ENCODE measurements at places on chromosomes 5 and 9.

- no peak for DNase-seq
These were observed 1133.1 kb upstream of the ACO1 start for GRCh38 chr9:31251386-31251785.

DNA sequence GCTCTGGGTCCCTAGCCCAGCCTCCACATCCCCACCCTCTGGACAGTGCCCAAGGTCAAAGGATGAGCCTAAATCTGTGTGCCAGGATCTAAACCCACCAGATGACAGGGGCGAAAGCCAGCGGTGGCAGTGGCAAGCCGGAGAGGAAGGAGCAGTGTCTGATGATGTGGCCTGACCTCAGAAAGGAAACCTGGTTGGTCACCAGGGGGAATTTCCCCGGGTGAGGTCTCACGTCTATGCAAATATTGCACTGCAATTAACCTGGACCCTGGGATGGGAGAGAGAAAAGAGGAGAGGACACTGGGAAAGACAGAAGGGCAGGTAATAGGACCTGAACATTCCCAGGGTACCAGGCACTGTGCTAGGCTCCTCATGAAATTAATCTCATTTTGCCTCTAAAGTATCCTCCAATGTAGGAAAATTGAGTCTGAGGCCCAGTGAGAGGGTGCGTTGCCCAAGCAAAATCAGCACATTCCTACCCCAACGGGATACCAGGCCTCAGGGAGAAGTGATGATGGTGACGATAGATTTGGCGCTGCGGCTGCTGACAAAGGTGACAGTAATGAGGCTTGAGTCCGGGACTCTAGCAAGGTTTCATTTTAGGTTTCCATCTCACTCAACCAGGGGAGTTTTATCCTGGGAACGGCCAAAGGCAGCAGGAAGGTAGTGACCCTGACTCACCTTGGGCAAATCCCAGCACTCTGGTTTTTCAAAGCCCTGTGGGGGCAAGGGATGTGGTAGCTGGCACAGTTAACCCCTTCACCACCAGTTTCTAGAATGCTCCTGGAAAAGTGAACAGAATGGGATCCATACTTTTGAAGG is 13.4 kb upstream of the TNIP1 start:
- no peak for DNase-seq

DNA sequence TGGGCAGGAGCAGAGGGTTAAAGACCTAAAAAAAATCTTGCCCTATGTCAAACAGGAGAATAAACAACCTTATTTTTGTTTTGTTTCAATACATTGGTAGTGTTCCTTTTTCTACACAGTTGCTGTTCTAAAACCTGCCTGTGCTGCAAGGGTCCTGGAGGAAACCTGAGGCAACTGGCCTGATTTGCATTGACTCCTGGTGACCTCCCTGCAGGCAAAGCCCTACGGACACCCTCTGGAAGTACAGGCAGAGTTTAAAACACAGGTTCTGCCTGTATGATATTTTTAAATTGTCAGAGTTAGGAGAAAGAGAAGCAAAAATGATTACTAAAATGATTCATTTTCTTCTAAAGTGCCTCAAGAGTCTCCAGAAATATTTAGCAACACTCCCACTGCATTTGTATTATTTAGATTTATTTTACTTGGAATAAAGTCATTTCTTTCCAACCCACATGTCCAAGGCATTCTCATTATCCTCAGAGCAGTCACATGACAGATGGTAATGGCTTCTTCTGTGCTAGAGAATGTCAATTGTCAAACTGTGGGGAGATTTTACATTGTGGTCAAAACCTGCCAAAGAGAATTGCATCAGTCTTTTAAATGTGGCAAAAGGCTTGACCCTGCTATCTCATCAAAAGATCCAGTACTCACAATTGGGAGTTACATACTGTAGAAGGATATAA is 559.6 kb downstream of the CETN3 start:
- no peak for DNase-seq

DNA sequence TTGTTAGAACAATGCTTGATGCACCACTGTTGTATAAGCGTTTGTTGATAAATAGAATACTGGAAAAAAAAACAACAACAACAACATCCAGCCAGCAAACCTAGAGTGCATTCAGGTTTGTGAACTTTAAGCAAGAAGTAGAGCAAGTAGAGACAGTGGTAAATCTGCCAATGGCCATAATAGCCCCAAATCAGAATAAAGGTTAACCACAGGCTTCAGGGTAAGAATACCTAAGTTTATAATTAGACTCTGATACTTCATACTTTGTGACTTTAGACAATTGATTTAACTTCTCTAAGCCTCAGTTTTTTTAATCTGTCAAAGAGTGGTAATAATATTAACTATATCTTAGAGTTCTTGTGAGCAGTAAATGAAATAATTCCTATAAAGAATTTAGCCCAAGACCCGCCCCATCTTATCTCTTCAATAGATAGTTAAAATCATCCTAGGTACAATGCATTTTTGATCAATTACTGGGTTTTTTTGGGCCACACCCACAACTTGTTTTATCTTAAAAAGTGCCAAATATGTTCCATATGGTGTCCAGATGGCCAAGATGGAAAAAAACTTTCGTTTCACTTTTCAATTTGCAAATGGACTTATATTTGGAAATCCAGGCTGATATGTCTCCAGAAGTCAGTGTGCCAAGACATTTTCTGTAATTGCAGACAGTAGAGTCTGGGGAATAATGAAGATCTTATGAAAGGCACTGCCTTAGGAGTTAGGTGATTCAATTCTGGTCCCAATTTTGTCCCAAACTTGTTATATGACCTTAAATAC is 24.5 kb upstream of the DPYSL3 start:
- peak; percentile 68 for DNase-seq

- DNase-seq = no peak
These were observed 24.9 kb downstream of the ATOX1 start for GRCh38 chr5:151733358-151734063.

- no peak for DNase-seq
These were observed 1.6 kb upstream of the PRDM6 start for GRCh38 chr5:123087173-123088030.

- no peak for DNase-seq
These were observed 283.3 kb upstream of the TUT7 start for GRCh38 chr9:86637515-86637914.

GRCh38 chr5:138601444-138601843 is 26.2 kb upstream of the HSPA9 start:
- DNase-seq = no peak

DNA sequence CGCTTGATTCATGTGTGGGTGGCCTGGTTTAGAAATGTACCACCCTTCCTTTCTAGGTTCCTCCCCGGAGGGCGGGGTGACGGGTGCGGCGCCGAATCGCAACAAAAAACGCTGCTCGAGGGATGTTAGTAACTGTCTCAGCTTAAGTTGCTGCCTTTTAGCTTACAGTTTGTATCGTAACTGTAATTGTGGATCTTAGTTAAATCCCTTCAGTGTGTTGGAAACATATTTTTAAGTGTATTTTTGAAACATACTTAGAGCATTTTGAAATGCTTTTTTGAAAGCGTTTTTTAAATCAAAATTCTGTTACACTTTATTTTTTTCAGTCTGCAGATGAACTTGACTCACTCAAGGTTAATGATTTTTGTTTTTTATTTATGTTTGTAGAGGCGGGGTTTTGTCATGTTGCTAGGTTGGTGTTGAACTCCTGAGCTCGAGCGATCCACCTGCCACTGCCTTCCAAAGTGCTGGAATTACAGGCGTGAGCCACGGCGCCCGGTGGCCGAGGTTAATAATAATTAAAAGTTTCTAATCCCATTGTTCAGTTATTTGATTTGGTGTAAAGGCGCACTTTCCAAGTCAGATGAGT is 997 bp upstream of the CHD1 start:
- no peak for DNase-seq

DNA sequence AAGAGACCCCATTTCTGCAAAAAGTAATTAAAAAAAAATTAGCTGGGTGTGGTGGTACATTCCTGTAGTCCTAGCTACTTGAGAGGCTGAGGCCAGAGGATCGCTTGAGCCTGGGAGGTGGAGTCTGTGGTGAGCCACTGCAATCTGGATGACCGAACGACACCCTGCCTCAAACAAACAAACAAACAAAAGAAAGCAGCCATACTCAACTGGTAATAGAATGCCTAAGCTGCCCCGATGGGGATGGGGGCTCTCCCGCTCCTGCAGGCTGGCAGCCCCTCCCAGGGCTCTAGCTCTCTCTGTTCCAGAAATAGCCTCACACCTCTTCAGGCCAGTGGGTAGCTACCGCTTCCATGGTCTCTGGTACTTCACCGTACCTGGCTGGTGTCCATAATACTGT is 241.8 kb downstream of the FANCC start:
- DNase-seq = no peak
